ENCODE measurements at places on chromosomes 5 and 9. TPM values are rescaled to one million over a fixed set of nuclear protein-coding genes. Genes with fewer than 3 reads are reported as not detected.

- DNase-seq: no peak
Measured at GRCh38 chr5:95713960-95714710, 17.0 kb upstream of the RHOBTB3 start.

GRCh38 chr5:113022661-113023060, 46.1 kb downstream of the DCP2 start:
- no peak for DNase-seq

CCNJL gene
- total RNA-seq: 0.78 TPM

ARRDC3 gene
- 413 TPM for total RNA-seq

DBN1 gene
- 170 TPM for total RNA-seq

ACTL7A gene
- not detected for total RNA-seq

FOXD4L5 gene
- 0.47 TPM for total RNA-seq

SLC31A1 gene
- 7.6 TPM for total RNA-seq

Data from occipital lobe (tissue), 3 donors.